Cortex of kidney (tissue), 1 donor: ENCODE measurements at places on chromosomes 7 and 10.

DNA sequence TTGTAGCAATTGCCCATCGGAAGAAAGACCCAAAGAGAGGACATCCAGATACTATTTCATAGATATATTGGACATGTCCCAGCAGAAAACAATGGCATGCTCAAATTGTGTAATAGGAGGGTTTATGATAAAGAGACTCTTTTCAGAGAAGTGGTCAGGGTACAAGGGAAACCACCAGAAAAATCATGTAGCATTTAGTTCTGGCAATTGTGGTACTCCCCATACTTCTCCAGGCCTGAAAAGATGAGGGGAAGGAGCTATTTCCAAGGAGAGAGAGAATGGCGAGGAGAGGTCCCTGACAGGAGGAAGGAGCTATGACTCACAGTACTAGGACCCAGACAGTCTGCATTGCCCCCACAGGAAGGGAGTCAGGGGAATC is 68.4 kb upstream of the ADO start:
- no peak for DNase-seq

GRCh38 chr10:78957471-78958039 is 111.2 kb upstream of the ZMIZ1 start:
- no peak for DNase-seq

DNA sequence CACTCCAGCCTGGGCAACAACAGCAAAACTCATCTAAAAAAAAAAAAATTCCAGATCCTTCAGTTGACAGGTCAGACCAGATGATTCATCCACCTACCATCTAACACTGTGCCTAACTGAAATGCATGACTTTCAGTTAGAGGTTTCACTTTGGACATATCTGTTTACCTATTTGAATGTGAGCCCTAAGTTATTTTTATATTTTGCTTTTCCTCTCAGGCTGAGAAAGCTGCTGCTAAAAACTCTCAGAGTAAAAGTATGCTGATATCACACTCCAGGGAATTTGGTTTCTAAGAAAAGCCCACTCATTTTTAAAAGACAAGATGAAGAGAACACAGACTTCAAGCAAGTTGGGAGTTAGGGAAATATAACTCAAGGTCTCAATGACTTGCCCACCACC is 126.0 kb downstream of the SGMS1 start:
- no peak for DNase-seq

- no peak for DNase-seq
Observed at GRCh38 chr7:102170393-102170970, 116.2 kb upstream of the SH2B2 start.

GRCh38 chr7:157490465-157490912 is 153.7 kb downstream of the DNAJB6 start:
- DNase-seq = no peak

DNA sequence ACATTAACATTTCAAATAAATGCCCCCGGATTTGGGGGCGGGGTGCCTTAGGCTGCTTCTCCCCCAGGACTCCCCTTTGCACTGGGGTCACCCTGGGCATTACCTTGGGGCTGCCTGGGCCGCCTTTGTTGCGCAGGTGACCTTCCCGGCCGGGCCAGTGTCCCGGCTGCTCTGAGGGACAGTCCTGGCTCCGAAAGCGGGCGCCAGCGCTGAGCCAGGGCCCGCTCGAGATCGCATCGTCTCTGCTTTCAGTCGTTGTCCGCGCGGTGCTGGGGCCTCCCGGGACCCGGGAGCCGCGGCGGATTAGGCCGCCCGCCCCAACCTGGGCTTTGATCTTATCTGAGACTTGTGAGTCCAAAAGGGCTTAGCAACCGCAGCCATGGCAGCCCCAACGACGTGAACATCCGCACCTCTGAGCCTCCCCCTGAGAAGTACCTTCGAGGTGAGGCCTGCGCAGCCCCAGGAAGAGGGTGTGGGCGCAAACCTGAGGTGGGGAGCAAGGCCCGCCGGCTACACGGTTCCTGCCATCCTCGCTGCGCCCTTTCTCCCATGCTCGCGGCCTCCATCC is 14.8 kb upstream of the WAPL start:
- DNase-seq = no peak

GRCh38 chr10:92207061-92207460 is 83.8 kb downstream of the CPEB3 start:
- no peak for DNase-seq

DNA sequence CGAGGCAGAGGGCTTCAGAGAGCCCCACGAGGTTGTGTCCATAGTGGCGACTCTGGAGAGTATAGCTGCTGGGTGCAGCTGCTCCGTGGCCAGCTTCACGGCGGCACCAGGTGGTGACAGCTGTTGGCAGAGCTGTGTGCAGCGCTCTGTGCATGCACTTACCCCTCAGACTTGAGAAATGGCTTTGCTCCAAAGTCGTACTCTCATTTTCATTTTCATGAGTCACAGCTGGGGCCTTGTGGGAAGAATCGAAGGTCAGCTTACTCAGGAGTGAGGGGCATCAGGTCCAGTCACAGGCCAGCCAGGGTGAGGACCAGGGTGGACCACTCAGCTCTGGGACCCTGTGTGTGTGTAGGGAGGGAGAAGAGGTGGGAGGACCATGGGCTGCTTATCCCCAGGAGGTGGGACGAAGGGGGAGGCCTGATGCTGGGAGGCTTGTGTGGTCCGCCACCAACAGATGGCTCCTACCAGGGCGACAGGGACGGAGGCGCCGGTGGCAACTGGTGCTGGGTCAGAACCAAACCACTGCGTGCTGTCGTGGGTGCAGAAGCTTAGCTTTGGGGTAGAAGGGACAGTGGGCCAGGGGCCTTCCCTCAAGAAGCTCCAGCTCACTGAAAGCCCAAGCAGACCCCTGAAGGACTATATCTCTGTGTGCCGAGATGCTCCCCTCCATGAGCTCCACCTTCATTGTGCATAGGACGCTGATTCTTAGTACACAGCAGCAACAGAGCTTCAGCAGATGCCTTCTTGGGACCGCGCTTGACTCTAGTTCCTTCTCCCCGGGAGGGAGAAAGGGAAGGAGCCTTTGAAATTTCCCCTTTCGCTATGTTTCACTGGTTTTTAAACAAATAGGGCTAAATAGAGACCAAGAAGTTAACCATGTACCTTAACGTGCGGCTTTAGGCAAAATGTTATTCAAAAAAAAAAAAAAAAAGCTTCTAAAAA is 225.0 kb downstream of the CELF2 start:
- no peak for DNase-seq

GRCh38 chr7:124724507-124725192 is 40.9 kb downstream of the GPR37 start:
- no peak for DNase-seq

DNA sequence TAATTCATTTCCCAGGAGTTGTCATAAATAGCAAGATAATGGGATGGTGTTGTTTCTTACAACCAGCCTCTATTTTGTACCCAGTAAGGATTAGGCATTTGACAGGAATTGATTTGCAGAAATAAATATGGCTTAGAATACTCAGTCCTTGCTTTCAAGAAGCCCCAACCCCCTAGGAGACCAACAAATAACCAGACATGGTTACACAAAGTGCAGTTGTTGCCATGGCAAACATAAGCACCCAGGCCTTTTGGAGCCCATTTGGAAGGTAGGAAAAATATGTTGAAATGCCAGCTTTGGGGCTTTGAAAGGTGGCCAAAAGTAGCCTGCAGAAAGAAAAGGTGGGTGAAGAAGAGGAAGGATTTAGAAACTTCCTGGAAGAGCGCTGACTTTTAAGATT is 397.5 kb downstream of the CDC14C start:
- DNase-seq = no peak

GRCh38 chr10:12699258-12699700 is 302.2 kb downstream of the CCDC3 start:
- no peak for DNase-seq

- DNase-seq = no peak
Observed at GRCh38 chr7:150996376-150997074, 5.7 kb downstream of the NOS3 start.
